ENCODE measurements at places on chromosomes 1 and 21.
A peak's percentile ranks its signal among the peaks of the same experiment; 100 is the strongest.

- H3K4me3 ChIP-seq = no peak overlapping the region
- no peaks in the 10 kb centered on the region for H3K27me3 ChIP-seq
- DNase-seq = no peak
- no peak overlapping the region for H3K27ac ChIP-seq
- no peaks in the 10 kb centered on the region for H3K4me1 ChIP-seq
Observed at GRCh38 chr1:112255080-112255479, 140.9 kb upstream of the CTTNBP2NL start.

DNA sequence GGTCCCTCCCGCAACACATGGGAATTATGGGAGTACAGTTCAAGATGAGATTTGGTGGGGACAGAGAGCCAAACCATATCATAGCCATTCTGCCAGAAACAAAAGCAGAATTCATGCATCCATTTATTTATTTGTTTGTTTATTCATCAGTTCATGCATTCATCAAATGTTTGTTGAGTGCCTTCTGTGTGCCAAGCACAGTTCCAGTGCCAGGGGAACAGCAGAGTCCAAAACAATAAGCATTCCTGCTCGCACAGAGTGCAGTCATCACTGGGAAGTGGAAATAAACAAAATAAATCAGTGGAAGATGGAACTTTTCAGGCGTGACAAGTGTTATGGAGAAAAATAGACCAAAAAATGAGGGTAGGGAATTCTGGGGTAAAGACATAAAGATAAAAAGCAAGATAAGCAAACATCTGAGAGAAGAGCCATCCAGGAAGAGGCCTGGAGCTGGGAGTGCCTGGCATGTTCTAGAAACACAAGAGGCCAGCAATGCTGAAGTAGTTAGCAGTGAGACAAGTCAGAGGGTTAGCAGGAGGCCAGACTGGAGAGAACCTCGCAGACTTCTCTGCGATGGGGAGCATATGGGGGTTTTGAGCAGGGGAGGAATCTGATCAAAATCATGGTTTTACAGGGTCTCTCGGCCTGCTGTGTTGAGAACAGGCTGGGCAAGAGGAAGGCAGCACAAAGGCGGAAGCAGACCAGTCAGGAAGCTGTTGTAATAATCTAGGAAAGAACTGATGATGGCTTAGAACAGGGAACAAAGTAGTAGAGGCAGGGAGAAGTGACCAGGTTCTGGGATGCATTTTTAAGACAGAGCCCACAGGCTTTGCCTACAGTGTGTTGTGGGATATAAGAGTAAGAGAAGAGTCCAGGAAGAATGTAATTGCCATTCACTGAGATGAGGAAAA lies 113.2 kb downstream of the GLUL start:
- H3K27me3 ChIP-seq = no peaks in the 10 kb centered on the region
- no peak for DNase-seq
- H3K4me3 ChIP-seq = no peak overlapping the region

DNA sequence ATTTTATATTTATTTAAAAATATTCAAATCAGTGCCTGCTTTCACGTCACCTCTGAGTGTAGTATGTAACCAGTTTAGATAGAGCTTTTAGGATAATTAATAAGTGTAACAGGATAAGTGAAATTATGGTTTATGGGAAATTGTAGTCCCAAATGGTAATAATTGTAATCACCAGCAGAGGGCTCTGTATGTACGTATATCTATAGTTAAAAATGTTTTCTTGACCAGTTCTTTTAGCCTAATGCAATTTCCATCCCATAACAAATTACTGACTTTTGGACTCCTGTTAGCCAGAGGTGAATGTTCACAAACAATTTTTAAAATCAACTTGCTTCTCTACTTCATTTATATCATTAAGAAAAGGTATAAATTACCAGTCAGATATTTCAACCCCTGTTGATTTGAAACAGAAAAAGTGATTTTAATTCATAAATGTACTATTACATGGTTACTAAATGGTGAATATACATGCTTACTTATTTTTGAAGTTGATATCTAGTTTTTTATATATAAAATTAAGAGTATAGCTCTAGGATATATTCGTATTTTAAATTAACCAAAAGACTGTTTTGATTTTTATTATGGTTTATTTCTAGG lies 25.3 kb downstream of the SLC30A7 start:
- no peak overlapping the region for H3K27ac ChIP-seq
- no peak overlapping the region for H3K4me3 ChIP-seq
- no peaks in the 10 kb centered on the region for H3K4me1 ChIP-seq
- no peaks in the 10 kb centered on the region for H3K36me3 ChIP-seq
- DNase-seq = no peak
- no peaks in the 10 kb centered on the region for H3K27me3 ChIP-seq

GRCh38 chr1:197706601-197707000 lies 68.7 kb downstream of the DENND1B start:
- H3K4me1 ChIP-seq = no peaks in the 10 kb centered on the region
- no peak overlapping the region for H3K4me3 ChIP-seq
- no peaks in the 10 kb centered on the region for H3K27me3 ChIP-seq
- DNase-seq = no peak

- no peak overlapping the region for H3K4me3 ChIP-seq
- no peaks in the 10 kb centered on the region for H3K36me3 ChIP-seq
- H3K27ac ChIP-seq = peak overlapping the region; percentile 44
Observed at GRCh38 chr1:119674111-119674526, 26.1 kb upstream of the ZNF697 start.

- no peaks in the 10 kb centered on the region for H3K36me3 ChIP-seq
- peaks cover 44% of the 10 kb centered on the region for H3K4me1 ChIP-seq
- H3K4me3 ChIP-seq = no peak overlapping the region
- H3K27ac ChIP-seq = peak overlapping the region; percentile 16
- H3K27me3 ChIP-seq = no peaks in the 10 kb centered on the region
Observed at GRCh38 chr1:164647211-164647610, 88.2 kb downstream of the PBX1 start.

DNA sequence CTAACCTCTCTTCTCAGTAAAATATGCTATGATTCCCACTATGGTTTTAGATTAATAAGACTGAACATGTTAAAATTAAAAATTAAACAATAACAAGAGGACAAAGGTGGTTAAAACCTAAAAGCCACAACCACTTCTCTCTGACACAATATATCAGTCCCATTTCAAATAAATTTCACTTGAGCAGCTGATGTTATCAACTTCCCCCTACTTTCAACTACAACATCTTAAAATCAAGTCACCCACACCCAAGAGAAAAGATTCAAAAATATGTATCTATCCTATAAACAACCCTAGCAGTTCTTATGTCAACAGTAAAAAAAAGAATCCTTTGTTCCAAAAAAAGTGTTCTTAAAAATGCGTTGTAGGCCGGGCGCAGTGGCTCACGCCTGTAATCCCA lies 7.5 kb downstream of the PUM1 start:
- no peaks in the 10 kb centered on the region for H3K36me3 ChIP-seq
- peaks cover 96% of the 10 kb centered on the region for H3K4me1 ChIP-seq
- no peak overlapping the region for H3K27ac ChIP-seq
- no peak for DNase-seq

- no peak for DNase-seq
- H3K27me3 ChIP-seq = no peaks in the 10 kb centered on the region
- H3K4me1 ChIP-seq = peaks cover 43% of the 10 kb centered on the region
- no peak overlapping the region for H3K4me3 ChIP-seq
- H3K36me3 ChIP-seq = no peaks in the 10 kb centered on the region
Observed at GRCh38 chr1:54350360-54350759, 55.8 kb downstream of the SSBP3 start.

GRCh38 chr1:161082996-161083747 lies 6.2 kb downstream of the NECTIN4 start:
- H3K36me3 ChIP-seq = no peaks in the 10 kb centered on the region
- H3K4me1 ChIP-seq = no peaks in the 10 kb centered on the region
- no peak overlapping the region for H3K27ac ChIP-seq
- no peak overlapping the region for H3K4me3 ChIP-seq

DNA sequence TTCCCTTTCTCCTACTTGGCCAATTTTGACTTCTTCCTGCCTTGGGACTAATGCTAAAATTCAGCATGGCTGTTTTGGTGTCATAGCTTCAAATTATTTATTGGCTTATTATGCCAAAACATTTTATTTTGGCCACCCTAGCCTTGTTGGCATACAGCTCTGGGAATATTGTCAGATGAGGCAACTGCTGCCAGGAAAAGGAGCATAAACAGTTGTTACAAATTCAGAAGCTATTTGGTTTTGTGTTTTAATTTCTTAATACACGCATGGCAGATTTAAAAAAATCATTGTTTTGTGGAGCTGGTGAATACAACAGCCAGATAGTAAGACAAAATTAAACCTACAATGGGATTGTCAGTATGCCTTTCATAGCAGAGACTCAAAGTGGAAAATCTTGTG lies 66.8 kb upstream of the BCL10 start:
- DNase-seq = no peak
- H3K4me3 ChIP-seq = no peak overlapping the region
- H3K27ac ChIP-seq = peak overlapping the region; percentile 45
- H3K36me3 ChIP-seq = no peaks in the 10 kb centered on the region

DNA sequence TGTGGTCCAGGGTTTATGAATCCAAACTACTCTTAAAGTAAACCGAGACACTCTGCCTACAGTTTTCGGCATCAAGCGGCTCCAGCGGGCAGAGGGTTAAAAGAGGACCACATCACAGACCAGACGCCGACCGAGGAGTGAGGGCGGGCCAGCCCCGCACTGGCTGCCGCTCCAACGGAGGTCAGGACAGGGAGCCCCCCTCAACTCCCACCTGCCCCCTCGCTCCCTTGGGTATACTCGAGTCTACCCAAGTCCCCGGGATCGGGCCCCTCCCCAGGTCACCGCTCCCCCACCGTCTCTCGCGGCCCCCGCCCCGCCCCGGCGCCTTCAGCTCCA lies 312 bp downstream of the ARNT start:
- H3K4me1 ChIP-seq = peaks cover 25% of the 10 kb centered on the region
- peak overlapping the region; percentile 83 for H3K4me3 ChIP-seq
- no peak for DNase-seq

DNA sequence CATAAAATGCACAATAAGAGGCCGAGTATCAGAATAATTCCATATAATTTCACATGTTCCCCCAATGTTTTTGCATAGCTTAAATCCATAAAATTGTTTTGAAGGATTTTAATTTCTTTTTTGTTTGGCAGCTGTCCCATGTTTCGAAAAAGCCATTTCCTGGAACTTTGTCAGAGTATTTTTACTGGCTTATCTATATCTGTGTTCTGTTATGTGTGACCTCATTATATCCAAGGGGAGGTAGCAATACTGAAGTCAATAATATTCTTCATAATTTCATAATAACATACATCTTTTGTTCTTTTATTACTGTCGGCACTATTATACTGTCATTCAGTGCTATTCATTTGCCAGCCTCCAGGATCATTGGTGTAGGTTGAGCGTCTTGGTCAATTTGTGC lies 9.4 kb upstream of the BACH1 start:
- no peak overlapping the region for H3K4me3 ChIP-seq
- no peak for DNase-seq
- no peaks in the 10 kb centered on the region for H3K27me3 ChIP-seq
- no peak overlapping the region for H3K27ac ChIP-seq
- H3K36me3 ChIP-seq = no peaks in the 10 kb centered on the region
- H3K4me1 ChIP-seq = peaks cover 44% of the 10 kb centered on the region

- H3K36me3 ChIP-seq = no peaks in the 10 kb centered on the region
- no peaks in the 10 kb centered on the region for H3K27me3 ChIP-seq
- DNase-seq = no peak
Observed at GRCh38 chr21:18253221-18253620, 8.6 kb downstream of the CHODL start.

DNA sequence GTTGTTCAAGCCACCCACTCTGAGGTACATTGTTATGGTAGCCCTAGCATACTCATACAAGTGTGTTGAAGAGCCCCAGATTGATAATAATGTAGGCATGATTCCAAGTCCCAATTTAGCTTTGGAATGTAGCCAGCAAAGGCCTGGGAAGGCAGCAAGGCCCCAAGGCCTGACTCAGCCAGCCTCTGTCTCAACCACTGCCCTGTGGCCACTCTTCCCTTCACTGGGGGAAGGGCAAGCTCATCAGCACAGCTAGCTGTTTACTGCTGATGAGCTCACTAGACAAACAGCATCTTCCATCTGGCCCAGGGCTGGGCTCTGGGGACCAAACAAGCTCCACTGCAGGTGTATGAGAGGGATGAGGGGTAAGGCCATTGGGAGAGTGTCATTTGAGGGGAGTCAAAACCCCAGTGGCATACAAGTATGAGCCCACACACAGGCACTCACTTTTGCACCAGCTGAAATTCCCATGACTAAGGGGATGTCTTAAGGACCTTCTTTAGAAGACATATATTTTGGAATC lies 2.2 kb upstream of the IRF6 start:
- H3K4me3 ChIP-seq = no peak overlapping the region
- peak overlapping the region; percentile 14 for H3K27ac ChIP-seq
- peak; percentile 59 for DNase-seq
- H3K36me3 ChIP-seq = no peaks in the 10 kb centered on the region
- H3K27me3 ChIP-seq = no peaks in the 10 kb centered on the region
- no peaks in the 10 kb centered on the region for H3K4me1 ChIP-seq

DNA sequence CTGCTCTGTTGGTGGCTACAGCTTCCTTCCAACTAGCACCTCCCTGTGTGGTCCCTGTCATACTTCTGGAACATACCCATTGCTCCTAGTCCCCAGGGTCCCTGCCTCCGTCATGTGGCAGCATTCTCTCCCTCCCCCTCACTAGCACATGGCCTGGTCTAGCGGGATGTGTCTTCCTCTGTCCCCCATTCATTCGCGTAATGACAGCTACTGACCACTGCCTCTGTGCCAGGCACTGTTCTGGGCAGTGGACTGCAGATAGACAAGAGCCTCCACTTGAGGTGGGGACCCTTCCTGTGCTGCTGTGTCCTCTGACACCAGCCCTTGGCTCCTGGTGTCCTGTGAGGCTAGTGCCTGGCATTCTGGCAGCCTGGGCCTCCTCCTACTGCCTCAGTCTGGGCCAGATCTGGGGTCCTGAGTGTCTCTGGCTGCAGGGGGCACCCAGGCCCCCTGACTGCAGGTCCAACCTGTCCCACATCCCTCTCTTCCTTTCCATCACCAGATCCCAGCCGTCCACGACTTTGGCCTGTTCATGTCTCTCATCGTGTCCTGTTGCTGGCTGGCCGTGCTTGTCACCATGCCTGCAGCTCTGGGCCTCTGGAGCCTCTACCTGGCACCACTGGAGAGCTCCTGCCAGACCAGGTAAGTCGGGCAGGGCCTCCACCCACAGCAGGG lies 38.1 kb downstream of the DISP3 start:
- H3K36me3 ChIP-seq = no peaks in the 10 kb centered on the region
- no peak overlapping the region for H3K27ac ChIP-seq
- no peaks in the 10 kb centered on the region for H3K27me3 ChIP-seq
- DNase-seq = no peak
- H3K4me3 ChIP-seq = no peak overlapping the region

- no peaks in the 10 kb centered on the region for H3K36me3 ChIP-seq
- no peak overlapping the region for H3K27ac ChIP-seq
- DNase-seq = no peak
- no peaks in the 10 kb centered on the region for H3K4me1 ChIP-seq
- H3K4me3 ChIP-seq = no peak overlapping the region
Observed at GRCh38 chr1:159122005-159122621, 45.5 kb upstream of the AIM2 start.

Data from heart right ventricle (tissue), 16 donors.